NCI-H1048 (cell line): ENCODE measurements at places on chromosomes 7 and 10.

DNA sequence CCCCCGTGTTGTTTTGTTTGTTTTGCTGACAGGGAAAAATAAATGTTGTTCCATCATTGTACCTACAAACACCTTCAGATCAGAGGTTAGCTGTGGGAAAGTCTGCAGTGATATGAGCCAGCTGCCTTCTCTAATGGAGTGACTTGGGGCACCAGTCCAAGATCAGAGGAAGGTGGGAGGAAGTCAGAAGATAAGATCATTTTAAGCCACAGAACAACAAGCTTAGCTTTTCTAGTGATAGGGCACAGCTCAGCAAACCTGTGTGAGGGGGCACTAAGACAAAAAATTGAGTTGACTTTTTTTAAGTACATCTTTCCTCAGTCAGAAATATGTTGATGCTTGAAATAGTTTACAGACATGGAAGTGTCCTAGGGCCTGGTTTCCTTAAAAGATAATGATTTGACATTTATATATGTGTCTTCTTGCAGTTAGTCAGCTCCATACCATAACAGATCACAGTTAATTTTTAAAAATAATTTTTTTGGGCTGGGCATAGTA, 240.3 kb upstream of the KAT6B start:
- no peak for DNase-seq

- no peak for DNase-seq
Measured at GRCh38 chr10:115022733-115023132, 70.4 kb upstream of the ATRNL1 start.

DNA sequence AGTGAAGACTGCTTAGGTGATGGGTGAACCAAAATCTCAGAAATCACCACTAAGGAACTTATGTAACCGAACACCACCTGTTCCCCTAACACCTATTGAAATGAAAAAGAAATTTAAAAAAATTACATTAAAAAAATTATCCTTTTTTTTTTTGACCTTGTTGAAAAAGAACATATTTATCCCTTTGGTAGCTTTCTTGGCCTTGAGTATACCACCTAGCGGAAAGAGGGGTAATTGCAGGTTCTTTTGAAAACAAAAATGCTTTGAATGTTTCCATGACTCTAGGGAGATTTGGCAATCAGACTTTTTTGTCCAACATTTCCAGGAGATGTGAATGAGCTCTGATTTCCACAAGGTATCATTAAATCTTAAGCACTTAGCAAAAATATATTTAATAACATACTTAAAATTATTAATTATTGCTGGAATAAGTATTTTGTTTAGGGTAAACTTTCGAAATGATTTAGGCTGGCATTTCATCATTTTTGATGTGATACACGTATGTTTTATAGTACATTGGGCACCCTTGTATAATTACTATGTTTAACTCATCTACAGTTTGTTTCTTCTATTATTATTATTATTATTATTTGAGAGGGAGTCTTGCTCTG, 47.0 kb upstream of the ELMO1 start:
- no peak for DNase-seq

DNA sequence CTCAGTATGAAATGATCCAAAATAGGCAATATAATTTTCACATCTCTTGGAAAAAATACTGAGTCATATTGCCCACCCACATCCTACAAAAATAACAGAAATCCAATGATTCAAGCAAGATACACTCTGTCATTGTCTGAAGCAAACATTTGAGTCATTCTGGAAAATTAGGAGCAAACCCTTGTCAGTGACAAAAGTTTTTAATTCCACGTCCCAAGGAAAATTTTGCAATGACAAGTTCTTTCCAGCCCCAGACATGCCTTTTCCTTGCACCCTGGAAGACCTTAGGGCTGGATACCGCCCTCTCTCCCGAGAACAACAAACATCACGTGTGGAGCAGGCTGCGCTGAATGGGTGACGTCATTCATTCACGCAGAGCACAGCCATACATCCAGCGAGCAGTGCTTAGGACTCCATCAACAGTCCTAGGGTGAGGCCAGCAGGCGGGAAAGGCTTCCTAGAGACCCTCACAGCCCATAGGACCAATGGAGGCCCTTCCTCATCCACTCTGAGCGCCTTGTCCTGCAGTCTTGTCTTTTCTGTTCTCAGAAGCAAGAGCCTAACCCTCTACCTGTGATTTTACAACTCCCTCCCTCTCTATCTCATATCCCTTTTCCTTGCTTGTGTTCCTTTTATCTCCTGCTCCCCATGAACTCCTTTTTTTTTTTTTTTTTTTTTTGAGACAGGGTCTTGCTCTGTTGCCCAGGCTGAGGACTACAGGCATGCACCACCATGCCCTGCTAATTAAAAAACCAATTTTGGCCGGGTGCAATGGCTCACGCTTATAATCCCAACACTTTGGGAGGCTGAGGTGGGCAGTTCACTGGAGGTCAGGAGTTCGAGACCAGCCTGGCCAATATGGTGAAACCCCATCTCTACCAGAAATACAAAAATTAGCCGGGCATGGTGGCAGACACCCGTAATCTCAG, 23.5 kb upstream of the KDM7A start:
- DNase-seq = no peak

- DNase-seq = no peak
Measured at GRCh38 chr10:99983280-99983988, 26.3 kb downstream of the DNMBP start.

DNA sequence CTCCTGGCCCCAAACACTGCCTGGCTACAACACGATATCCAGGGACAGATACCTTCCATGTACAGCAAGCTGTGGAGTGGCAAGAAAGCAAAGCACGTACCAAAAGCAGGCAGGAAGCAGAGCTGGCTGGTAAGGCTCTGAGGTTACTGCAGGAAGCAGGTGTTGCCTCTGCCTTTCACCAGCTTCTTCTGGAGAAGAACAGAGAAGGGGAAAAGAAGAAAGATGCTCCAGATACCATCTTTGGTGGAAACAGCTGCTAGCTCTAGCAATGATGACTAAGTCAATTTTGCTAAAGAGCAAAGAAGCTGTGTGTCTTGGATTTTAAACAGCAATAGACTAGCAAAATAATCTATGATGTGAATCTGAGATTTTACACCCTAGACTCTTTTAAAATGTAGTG, 34.9 kb upstream of the PRSS1 start:
- DNase-seq = no peak

DNA sequence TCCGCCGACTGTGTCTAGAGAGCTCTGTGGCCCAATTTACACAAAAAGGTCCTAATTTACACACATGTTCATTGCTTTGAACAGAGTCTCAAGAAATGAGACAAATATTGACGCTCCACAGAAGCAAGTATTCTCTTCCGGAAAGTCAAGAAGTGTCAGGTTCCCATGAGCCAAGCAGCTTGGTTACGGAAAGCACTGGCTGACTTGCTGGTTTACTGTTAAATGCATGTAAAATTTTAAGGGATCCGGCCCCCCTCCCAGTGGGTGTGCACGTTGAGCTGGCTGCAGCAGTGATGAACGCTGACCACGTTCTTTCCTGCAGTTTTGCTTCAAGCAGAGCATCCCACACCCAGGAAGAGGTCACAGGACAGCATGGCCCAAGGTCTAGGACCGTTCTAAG, 76.8 kb downstream of the DIP2C start:
- DNase-seq = no peak

DNA sequence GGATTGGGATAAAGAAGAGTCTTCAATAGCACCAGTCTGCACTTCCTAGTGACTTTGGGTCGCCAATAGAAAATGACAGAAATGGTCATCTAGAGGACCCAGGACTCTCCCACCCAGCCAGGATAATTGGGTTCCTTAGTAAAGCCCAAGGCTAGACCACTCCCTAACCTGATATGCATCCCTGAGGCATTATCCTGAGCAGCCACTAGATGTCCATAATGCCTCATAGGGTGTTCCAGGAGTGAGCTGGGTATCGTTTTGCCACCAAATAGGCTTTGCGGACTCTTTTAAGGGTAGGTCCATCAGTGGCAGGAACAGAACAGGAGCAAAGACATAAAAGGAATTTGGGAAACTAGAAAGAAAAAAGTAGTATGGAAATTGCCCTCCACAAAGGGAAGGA, 4.5 kb upstream of the LRRC4 start:
- no peak for DNase-seq
